DMS 273 treated with DMSO at 0.1 percent for 48 hours (cell line): ENCODE measurements at places on chromosomes 3 and 15.

DNA sequence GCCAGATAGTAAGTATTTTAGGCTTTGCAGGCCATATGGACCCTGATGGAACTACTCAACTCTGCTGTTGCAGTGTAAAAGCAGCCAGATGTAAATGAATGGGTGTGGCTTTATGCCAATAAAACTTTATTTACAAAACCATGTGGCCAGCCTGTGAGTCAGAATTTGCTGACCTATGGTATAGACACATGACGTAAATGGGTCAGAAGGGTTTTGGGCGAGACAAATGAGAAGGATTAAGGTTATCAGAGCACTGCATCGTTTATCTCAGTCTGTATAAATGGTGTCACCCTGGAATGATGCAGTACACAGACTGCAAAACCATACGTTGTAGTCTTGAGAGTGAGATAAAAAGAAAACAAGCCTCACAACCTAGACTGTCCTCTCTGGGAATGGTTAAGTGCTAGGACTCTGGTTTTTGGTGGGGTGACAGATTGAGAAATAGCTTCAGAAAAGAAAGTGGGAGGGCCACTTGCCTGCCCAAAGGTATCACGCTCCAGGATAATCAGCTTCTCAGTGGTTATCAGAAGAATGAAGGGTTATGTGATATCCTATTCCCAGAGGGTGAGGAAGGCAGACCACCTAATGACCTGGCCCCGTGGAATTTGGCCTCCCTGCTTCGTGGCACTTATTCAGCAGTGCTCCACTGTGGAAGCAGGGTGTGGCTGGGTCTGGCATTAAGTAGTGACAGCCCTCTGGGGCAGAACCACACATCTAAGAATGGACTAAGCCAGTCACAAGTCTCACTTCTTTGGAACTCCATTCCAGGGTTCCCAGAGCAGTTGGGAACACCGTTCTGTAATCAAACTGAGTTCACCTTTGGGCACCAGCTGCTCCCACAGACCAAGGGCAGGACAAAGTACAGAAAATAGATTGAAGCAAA lies 46.1 kb downstream of the ABHD5 start:
- no peak for DNase-seq

DNA sequence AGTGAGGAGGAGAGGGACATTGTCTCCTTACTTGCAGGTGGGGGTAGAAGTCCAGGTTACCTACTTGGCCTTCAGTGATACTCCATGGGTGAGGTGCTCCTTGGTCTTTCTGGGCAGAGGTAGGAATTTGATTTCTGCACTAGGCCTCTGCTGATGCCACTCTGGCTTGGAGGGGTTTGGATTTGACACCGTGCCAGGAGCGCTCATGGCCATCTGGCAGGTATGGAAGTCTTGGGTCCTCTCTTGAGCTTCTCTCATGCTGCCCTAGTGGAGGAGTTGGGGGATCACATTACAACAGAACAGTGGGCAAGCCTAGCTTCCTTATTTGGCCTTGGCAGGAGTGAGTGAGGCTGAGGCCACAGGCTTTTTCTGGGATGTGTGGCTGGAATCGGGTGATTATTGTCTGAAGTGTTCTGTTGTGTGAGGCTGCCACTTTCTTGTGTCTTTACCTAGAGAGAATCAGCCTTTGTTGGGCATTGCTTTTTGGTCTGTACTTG lies 525.0 kb downstream of the GABRG3 start:
- DNase-seq = peak; percentile 88

GRCh38 chr3:52660046-52660445 lies 25.7 kb downstream of the PBRM1 start:
- no peak for DNase-seq

GRCh38 chr15:89058876-89059405 lies 29.3 kb upstream of the ABHD2 start:
- DNase-seq = no peak

DNA sequence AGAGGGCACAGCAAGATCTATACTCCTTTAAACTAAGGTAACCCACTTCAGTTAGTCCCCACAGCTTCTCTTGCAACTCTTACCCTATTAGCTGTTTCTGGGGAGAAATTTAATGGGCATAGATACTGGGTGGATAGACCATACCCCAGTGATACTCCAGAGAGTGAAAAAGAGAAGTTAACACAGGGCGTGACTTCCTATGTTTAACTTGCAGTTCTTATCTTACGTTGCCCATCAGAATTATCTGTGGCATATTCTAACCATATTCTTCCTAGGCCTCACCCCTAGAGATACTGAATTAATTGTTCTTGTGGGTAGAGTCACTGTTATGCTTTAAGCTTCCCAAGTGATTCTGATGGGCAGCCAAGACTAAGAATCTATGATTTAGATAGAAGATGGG lies 485.4 kb upstream of the TPRG1 start:
- DNase-seq = no peak

DNA sequence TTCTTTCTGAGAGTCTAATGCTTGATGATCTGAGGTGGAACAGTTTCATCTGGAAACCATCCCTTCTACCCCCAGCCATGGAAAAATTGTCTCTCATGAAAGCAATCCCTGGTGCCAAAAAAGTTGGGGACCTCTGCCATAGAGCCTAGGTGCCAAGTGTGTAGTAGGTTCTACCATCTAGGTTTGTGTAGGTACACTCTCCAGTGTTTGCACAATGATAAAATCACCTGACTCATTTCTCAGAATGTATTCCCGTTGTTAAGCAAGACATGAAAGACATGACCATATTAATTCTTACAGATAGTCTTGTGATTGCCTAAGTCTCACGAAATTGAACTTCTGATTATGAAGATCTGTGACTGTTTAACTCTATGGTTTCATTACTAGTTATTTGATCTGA lies 68.6 kb downstream of the KAT2B start:
- DNase-seq = no peak

DNA sequence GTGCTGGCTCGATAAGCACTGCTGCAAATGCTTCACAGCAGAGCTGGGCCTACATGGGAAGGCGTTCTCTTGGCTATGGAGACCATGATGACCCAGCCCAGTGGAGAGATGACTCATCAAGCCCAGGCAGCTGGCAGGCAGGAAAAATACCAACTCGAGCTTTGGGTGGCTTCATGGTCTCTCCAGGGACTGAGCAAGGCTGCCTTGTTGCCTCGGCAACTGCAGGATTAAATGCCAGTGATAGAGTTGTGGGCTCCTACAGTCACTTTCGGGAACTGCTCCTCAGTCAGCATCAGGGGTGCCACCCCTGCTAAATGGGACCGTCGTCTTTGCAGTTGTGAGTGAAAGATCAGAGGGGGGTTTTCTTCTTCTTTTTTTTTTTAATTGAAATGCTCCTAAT lies 54.6 kb upstream of the MYZAP start:
- DNase-seq = peak; percentile 79

- DNase-seq = no peak
Measured at GRCh38 chr3:127043041-127043641, 60.2 kb downstream of the PLXNA1 start.

GRCh38 chr3:159277814-159278213 lies 476.0 kb downstream of the MFSD1 start:
- DNase-seq = no peak

DNA sequence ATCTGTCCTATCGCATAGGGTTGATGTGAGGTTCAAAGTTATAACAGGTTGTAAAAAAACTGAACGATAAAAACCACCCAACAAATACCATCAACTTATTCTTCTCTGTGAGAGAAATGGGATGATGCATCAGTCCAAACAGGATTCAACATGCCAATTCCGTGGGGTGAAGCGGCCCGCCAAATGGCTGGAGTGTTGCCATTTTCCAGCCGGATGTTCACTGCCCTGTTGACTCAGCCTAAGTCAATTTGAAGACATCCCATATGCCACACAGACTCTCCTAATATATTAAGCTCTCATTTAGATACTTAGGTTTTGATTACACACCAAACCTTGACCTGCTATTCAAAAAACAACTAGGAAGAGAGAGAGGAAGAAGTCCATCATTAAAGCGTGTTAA lies 311.1 kb downstream of the VPS13C start:
- peak; percentile 36 for DNase-seq

DNA sequence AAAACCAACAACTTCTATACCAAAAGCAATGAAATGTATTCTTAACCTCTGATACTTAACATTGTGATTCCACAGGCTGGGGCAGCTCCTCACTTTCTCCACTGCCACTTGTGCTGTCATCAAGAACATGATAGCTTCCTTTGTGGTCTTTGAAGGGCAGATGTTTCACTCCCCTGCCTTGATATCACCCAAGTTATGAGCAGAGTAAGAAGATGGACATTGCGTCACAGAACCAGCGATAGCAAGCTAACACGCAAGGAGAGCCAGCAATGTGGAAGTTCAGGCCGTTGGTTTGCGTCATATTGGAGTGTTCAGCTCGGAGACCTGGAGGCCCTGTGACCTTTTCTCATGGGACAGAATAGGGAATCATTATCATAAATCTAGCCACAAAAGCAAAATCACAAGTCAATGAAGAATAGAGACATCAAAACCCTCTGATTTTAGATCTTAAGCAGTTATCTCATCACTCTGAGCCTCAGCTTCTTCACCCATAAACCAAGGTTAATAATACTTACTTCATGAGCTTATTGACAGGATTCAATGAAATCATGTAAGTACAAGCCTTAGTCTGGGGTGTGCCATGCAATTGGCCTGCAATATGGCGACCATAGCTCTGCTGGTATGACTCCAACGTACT lies 183.8 kb upstream of the THBS1 start:
- DNase-seq = no peak

GRCh38 chr3:71518089-71518488 lies 65.4 kb downstream of the FOXP1 start:
- DNase-seq = no peak

- no peak for DNase-seq
Measured at GRCh38 chr3:71369701-71370391, 213.7 kb downstream of the FOXP1 start.

- DNase-seq = peak; percentile 30
Measured at GRCh38 chr15:91110407-91110806, 10.3 kb downstream of the SV2B start.

DNA sequence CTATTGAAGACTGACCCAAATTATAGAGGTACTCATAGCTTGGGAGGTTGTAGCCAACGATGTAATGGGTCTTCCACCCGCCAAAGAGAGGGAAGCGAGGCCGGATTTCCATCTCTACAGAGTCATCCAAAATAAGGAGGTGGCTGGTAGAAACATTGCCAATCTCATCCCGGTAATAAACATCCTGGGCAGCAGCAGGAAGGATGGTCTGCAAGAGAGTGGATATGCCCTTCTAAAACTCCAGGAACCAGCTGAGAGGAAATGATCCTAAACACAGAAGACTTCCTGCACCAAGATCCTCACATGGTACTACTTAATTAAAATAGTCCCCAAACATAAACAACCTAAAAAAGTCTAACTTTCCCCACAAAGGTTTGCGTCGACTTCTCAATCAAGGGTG lies 20.7 kb downstream of the RPN1 start:
- no peak for DNase-seq

DNA sequence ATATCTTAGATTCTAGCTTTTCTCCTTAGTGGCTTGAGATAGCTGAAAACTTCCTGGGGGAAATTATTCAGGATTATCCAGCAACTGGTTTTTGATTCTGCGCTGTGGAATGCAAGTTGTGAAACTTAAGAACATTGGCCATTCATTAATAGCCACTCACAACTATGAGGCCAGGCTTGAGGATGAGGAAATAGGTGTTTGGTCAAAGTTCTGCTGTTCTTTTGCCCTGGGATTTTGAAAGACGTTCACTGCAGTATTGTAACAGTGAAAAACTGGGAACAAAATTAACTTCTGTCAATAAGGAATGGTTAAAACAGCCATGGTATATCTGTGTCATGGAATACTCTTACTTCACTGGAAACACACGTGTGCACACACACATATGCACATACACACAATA lies 44.1 kb downstream of the CTXND1 start:
- DNase-seq = no peak

GRCh38 chr15:52798529-52799101 lies 8.5 kb upstream of the ONECUT1 start:
- DNase-seq = no peak
